ENCODE measurements at places on chromosomes 12 and 14. TPM values are rescaled to one million over a fixed set of nuclear protein-coding genes. Genes with fewer than 3 reads are reported as not detected.

The RNF212B gene
- not detected for total RNA-seq

The RACGAP1 gene
- 71.8 TPM for total RNA-seq

The CCDC197 gene
- total RNA-seq: not detected

The TAMALIN gene
- total RNA-seq: 0.84 TPM

The PLEKHD1 gene
- total RNA-seq: 0.02 TPM

Measured in A549 treated with Hydrocortisone at 1 μM for 4 hours (cell line).